Head of caudate nucleus (tissue), 42 donors: ENCODE measurements at places on chromosomes 1 and 21.

- DNase-seq, result no peak
Observed at GRCh38 chr1:89262643-89263042, 10.0 kb downstream of the GBP5 start.

DNA sequence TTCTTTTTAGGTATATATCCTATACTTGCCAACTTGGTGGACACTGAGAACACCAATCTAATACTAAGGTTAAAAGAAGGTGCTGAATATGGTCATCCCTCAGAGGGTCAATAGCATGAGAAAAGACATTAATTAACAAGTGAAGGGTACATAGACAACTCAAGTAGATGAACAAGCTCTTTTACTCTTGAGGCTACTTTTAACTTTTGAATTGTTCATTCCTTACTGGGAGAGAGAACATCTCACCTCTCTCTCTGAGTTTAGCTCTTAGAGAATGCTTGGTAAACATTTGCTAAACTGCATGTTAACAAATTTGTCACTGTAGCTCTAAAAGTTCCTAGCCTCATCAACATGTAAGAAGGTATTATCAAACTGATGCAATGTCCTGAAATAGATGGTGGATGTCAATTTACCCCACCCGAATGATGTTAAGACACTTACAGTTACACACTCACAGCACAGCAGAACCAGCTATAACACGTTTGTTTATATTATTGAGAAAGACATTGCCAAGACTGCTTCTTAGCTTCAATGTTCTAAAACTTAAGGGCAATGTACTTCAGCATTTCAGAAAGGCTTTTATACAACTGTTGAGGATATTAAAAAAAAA is 35.9 kb downstream of the HEATR1 start:
- no peak for DNase-seq

DNA sequence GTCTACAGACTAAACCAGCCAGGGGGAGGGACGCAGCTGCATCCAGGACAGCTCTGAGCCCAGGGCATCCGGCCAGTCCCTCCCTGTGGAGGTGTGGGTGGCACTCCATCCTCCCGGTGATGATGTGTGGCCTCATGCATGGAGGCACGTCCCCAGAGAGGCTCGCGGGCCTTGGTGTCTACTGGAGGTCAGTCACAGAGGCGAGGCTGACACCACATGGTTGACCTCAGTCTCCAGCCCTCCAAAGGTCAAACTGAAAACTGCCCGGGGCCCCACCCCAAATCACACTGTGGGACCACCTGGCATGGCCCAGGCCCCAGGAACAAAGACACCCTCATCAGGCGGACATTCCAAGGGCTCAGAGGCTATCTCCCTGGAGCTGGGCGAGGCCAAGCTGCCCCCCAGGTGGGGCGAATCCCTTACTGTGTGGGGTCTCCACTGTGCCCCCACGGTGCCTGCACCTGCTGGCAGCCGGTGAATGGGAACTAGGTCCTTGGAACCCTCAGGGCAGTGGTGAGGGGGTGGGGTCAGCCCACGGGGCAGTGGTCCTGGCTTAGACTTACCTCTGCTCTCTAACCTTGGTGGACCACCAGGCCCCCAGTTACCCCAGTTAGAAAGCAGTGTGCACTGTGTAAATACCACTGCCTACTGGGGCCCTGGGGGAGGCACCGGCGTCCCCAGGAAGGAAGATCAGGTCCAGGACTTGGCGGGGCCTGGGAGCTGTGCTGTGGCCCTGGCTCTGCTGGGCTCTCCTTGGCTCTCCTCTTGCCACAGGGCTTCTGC is 49.1 kb downstream of the TRPM2 start:
- no peak for DNase-seq

DNA sequence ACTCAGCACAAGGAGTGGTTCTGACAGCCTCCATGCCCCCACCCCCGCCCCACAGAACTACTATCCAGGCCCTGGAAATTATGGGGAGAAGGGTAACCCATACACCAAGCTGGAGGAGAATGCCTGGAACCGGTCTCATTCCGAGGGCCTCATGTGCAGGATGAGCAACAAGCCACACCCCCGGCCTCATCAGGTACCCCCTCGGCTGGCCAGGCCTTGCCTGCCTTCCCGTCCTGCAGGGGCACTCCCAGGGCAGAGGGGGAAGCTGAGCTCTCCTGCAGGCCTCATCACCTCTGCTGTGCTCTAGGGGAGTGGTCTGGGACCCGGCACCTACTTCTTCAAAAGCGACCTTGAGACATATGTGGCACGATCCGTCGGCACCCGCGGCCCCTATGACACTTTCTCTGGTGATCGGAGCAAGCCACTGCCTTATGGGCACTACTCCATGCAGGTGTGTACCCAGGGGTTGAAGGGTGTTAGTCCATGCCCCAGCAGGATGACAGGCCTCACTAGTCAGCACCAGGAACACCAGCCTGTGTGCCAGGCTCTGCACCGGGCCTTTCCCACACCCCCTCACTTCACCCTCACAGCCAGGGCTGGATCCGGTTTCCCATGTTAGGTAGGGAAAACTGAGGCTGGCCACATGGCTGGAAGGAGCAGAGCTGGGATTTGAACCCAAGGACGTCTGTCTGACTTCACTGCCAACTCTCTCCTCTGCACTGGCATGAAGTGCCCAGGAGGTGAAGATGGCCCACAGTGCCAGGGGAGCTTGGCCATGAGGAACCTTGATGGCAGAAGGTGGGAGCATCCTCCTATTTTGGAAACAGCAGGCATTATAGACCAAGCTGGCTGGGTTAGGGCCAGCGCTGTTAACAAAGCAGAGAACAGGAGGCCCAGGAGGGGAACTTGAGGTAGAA is 10.9 kb upstream of the TTC22 start:
- DNase-seq, result no peak

DNA sequence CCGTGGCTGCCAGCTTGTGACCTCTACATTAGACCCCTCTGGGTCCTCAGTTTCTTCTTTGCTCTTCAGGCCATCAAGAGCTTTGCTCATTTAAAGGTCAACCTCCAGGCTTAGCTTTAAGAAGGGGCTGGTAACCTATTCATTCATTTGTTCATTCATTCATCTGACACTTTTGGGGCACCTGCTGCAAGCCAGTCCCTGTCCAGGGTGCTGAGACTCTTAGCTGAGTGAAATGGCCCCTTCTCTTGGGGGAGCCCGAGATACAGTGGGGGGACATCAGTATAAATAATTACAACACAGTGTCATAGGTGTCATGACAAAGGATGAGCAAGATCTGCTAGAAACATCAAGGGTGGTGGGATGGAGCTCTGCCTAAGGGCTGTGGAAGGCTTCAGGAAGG is 10.5 kb upstream of the TTC4 start:
- no peak for DNase-seq

GRCh38 chr1:58932859-58933598 is 149.2 kb upstream of the JUN start:
- no peak for DNase-seq

DNA sequence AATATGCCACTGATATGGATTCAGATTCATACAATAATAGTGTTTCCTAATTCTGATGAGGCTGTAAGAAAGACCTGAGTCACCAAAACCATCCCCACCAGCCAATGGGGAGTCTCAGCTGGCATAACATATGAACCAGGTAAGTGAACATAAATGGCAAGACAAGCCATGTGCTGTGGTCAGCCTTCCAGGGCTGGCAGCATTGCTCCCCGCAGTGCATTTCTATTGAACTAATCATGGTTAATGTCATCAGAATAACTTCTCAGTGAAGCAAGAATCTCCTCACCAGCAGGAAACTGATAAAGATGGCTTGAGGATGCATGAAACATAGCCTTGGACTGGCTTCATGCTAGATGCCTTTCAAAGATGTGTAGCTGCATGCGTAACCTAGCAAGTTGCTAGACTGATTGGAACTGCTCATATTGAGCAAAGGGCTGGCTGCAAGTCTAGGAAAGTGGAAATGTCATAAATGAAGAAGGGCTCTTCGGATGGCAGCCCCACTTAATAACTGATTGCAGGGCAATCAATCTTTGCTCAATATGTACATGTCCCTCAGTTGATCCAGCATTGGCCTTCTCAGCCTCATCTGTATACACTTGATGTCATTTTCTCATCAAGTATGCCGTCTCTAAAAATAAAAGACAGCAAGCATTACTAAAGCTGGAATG is 88.0 kb downstream of the NTNG1 start:
- no peak for DNase-seq

DNA sequence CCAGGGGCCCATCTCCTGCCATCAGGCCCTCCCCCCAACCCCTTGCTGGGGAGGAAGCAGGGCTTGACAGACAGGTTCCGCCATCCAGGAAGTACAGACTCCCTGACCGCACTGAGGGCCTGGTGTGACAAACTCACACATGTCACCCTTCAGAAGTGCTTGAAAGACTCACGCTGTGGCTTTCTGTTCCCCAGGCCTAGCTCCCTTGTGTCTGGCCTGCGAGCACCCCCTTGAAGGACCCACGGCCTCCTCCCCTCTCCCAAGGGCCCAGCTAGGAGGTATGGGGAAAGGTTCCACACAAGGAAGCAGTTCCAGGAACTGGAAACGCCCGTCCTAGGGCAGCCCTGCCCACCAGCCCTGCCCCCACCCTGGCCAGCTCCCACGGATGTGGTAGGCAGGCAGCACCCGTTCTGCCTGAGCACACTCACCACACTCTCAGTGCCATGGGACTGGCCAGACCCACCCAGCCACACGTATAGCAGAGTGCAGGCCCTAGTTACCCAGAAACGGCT is 26.7 kb downstream of the SLC2A1 start:
- no peak for DNase-seq

GRCh38 chr1:235187316-235187715 is 26.3 kb upstream of the RBM34 start:
- DNase-seq, result no peak

GRCh38 chr1:77468257-77468948 is 186.6 kb downstream of the AK5 start:
- no peak for DNase-seq

DNA sequence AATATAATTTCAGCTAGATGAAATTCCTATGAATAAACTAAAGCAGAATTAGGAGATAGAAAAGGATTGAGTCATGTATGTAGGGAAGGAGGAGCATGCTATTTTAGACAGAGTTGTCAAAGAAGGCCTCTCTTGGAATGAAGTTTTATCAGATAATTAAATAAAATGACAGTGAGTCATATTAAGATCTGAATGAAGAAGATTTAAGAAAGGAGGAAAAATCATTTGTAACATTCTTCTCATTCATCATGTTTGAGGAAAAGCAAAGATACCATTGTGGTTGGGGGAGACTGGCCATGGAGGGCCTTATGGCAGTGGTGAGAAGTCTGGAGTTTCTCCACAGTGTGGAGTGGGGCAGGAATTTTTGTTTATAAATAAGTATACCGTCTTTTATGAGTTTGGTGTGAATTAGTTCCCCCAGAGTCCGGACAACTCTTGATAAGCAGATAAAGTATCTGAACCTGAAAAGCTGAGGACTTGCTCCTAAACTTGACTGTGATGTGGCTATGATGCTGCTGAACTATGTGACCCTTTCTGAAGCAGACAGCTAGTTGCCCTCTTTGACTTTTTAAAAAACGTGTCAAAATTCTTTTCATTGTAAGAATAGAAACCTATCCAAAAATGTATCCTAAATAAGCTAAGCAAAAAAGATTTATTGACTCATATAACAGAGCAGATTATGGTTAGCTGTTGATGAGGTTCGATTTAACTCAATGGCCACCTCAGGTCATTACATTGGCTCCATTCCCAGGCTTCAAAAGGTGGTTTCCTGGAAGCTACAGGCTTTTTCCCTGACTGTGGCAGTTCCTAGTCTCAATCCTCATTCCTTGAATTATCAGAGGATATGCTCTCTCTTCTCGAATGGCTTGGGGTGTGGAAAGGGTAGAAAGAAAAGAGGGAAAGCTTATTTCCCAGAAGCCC is 90.8 kb downstream of the LHX9 start:
- DNase-seq, result no peak

DNA sequence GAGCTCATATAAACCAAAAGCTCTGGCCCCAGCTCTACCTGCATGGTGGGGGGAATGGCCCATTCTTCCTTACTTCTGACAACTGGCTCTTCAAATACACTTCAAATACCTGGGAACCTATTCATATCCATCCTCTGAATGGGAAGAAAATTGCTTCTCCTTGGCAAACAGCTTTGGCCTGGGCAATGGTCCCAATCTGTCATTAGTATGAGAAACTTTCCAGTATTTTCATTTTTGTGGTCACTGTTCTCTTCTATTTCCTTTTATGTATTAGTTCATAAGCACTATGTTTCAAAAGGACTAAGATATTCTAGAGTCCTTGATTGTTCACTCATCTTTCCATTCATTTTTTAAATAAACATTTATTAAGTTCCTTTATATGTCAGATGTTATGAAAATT is 5.2 kb upstream of the HSD3B2 start:
- DNase-seq, result no peak

- DNase-seq, result no peak
Observed at GRCh38 chr1:228555074-228555994, 68.2 kb downstream of the RNF187 start.

DNA sequence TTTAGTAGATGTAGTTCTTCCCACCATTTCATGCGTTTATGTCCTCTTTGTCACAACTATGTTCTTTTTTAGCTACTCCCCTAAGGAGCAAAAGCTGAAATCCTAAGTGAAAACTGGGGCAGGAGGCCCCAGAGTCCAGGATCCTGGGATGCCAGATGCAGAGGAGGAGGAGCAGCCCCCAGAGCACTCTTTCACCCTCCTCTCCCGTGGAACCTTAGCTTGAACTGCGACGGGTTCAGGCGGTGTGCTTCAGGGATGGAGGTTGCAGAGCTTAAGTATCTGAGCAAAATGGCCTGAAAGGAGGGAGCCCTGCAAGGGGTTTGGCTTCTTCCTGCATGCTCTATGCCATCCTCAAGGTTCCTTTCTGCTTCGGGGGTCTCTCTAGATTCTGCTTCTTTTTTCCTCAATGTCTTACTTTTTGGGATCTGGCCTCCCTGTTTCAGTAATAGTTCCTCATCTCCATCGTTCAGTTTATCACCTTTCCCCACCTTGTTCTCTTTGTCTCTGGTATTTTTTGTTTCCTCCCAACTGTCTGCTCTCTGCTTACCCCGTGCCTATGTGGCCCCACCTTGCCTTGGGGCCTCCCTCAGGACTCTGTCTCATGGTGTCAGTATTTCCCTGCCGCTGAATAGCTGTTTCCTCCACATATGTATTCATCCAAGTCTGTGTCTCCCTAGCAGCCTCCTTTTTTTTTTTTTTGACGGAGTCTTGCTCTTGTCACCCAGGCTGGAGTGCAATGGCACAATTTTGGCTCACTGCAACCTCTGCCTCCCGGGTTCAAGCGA is 2.7 kb upstream of the NHLH1 start:
- no peak for DNase-seq

- DNase-seq, result no peak
Observed at GRCh38 chr1:109978761-109979488, 5.6 kb upstream of the AHCYL1 start.

DNA sequence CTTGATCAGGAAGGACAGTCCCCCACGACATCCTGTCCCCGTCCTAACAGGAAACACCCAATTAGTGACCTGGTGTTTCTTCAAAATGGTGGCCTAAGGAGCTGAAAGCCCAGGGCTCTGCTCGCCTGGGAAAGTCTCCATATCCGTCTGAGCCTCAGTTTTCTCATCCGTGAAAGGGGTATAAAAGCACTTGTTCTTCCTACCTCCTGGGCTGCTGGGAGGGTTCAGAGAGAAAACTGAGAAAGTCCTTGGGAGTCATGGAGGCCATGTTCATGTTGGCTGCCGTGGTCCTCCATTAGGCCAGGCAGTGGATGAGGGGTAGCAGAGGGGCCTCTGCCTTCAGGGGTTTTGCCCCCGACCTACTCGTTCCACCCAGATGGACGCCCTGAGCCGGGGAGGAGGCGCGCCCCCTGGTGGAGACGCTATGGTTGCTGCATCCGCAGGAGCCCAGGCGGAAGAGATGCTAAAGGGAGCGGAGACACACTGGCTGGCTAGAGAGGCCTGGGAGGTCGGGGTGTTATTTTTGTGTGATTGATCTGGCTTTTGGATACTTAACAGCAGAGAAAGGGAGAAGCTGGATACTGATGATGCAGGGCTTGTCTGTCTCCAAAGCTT is 113.5 kb downstream of the PRDM2 start:
- peak; percentile 42 for DNase-seq

- DNase-seq, result no peak
Observed at GRCh38 chr1:23528250-23528978, 2.6 kb downstream of the E2F2 start.
